Activated naive CD4-positive, alpha-beta T cell treated with anti-CD3 and anti-CD28 coated beads, Interleukin-2, amount 50 U/mL, for 16 hours (primary cell): ENCODE measurements at places on chromosomes 3 and 15.
A peak's percentile ranks its signal among the peaks of the same experiment; 100 is the strongest.

GRCh38 chr3:39126532-39127071 lies 19.1 kb downstream of the TTC21A start:
- peak; percentile 48 for DNase-seq

DNA sequence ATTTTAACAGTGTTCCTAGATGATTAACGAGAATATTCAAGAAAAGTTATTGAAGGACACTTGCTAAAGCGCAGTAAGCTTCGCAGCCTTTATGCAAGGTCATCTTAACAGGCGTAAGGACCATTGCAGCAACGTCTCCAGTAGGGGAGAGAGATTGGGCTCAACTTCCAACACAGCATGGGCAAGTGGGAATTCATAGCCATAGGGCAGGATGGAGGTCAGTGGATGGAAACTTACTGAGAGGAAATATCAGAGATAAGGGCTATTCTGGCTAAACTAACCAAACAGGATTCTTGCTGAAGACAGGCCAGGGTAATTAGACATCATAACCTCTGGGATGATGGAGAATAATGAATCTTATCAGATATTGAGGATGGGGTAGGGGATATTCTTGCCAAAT lies 82.8 kb downstream of the DHX36 start:
- no peak for DNase-seq

GRCh38 chr3:64104691-64105111 lies 81.4 kb upstream of the PSMD6 start:
- DNase-seq, result no peak

GRCh38 chr15:100224206-100225185 lies 117.3 kb downstream of the ADAMTS17 start:
- DNase-seq, result no peak

GRCh38 chr3:188906236-188906635 lies 265.5 kb upstream of the TPRG1 start:
- DNase-seq, result no peak

DNA sequence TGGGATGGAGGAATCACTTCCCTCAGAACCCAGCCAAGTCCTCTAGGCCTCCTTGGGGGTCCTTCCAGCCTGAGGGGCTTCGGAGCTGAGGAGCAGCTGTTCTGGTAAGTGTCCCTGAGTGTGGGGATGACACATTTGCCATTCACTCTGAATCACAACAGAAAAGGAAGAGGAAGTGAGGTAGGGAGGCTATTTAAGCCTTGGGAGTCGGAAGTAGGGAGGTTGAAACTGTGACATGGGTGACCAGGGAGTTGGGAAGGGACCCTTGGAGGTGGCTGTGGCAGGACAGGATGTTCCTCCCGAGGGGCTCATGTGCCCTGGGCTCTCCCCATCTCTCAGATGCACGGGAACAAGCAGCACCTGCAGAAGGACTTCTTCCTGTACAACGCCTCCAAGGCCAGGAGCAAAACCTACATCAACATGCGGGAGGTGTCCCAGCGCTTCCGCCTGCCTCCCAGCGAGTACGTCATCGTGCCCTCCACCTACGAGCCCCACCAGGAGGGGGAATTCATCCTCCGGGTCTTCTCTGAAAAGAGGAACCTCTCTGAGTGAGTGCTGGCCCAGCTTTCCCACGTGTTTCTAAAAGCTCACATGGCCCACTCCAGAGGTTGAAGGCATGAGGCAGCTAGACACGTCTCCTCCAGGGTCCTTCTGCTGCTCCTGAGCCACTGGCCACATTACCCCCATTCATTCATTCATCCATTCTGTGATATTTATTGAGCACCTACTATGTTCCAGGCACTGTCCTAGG lies 43.3 kb downstream of the CAPN3 start:
- DNase-seq, result no peak

DNA sequence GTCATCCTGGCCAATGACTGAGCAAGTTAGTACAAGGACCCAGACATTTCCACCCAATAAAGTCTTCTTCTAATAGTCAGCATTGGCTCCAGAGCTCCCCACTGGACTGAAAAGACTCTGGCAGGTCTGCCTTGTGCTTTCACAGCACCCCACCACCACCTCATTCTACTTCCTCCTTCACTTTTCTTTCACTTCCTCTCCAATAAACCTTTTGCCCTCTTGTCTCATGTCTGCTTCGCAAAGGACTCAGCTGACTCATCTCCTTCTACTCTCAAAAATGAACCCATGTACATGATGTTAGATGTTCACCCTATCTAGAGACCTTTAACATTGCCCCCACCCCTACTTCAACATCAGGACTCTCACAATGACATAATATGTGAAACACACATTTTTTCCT lies 181.0 kb upstream of the PPP2R3A start:
- no peak for DNase-seq

DNA sequence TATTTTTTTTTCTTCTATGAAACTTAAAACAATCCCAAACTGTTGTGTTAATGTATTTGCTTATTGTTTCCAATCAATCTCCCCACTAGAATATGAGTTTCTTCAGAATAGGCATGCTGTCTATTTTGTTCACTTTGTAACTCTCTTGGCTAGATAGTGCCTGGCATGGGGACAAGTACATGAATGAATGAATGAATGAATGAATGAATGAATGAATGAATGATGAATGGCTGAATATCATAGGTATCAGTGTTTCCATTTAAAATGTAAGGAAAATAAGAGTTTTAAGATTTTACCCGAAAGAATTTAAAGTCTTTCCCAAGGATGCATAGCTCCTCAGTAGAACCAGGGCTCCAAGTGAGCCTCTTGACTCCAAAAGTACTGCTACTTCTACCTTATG lies 294.9 kb upstream of the GADL1 start:
- DNase-seq, result no peak

GRCh38 chr3:128253150-128253549 lies 99.9 kb downstream of the EEFSEC start:
- DNase-seq, result no peak

DNA sequence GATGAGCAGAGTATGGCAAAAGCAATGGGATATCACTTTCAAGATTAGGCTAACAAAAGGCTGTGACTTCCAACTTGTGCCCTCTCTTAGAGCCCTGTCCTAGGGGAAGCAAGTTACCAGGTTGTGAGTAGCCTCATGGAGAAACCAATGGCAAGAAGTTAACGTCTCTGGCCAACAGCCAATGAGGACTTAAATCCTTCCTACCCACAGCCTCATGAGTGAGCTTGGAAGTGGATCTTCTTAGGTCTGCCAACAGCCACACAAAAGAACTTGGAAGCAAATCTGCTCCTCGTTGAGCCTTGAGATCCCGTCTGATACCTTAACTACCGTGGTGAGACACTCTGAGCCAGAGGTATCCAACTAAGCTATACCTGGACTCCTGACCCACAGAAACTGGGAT lies 5.7 kb downstream of the NME9 start:
- no peak for DNase-seq

- no peak for DNase-seq
Observed at GRCh38 chr3:133494469-133494868, 79.0 kb upstream of the CDV3 start.

- DNase-seq, result no peak
Observed at GRCh38 chr15:71810256-71811035, at the start of gene NR2E3. Gene NR2E3 (plus strand): TSS chr15:71810554. CDS start chr15:71810744, 190 bp downstream.

DNA sequence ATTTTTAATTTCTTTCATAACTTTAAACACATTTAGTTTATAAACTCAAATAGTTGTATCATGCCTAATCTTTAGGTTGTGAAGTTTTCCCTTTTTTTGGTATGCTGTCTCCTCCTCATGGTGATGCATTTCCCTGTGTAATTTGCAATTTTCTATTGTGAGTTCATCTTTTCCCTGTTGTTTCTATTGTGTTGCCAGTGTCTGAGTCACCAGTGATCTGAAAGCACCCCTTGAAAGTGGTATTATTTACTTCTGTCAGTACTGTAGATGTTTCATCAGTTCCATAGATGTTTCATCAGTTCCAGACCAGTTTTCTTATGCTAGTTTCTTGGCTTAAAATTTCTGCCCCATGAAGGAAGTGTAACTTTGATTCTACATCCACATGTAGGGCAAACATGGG lies 80.6 kb downstream of the OXSM start:
- no peak for DNase-seq

- DNase-seq, result no peak
Observed at GRCh38 chr3:70882104-70882503, 569.7 kb upstream of the MDFIC2 start.

- DNase-seq, result no peak
Observed at GRCh38 chr3:97882975-97883598, 61.3 kb downstream of the CRYBG3 start.

DNA sequence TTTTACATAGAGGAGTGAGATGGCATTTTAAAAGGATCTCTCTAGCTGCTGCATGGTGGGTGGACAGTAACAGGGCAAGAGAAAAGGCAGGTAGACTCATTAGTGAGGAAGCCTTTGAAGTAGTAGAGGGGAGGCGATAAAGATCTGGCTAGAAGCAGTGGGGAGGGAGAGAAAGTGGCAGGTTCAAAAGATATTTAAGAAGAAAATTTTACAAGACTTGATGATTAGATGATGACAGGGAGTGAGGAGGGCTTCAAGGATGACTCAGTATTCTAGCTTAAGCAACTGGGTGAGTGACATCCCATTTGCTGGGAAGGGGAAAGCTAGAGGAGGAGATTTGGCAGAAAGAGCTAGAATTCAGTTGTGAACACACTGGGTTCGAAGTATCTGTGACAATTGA lies 3.8 kb upstream of the BRPF1 start:
- DNase-seq, result no peak

GRCh38 chr15:68419301-68420175 lies 12.4 kb downstream of the ITGA11 start:
- no peak for DNase-seq

DNA sequence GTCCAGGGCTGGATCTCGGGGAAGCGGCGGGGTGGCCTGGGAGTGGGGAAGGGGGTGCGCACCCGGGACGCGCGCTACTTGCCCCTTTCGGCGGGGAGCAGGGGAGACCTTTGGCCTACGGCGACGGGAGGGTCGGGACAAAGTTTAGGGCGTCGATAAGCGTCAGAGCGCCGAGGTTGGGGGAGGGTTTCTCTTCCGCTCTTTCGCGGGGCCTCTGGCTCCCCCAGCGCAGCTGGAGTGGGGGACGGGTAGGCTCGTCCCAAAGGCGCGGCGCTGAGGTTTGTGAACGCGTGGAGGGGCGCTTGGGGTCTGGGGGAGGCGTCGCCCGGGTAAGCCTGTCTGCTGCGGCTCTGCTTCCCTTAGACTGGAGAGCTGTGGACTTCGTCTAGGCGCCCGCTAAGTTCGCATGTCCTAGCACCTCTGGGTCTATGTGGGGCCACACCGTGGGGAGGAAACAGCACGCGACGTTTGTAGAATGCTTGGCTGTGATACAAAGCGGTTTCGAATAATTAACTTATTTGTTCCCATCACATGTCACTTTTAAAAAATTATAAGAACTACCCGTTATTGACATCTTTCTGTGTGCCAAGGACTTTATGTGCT lies 527 bp downstream of the B2M start:
- DNase-seq, result peak; percentile 61

GRCh38 chr3:141307351-141308059 lies 60.8 kb upstream of the ZBTB38 start:
- peak; percentile 25 for DNase-seq

GRCh38 chr15:27235681-27236080 lies 264.7 kb downstream of the GABRG3 start:
- DNase-seq, result no peak

DNA sequence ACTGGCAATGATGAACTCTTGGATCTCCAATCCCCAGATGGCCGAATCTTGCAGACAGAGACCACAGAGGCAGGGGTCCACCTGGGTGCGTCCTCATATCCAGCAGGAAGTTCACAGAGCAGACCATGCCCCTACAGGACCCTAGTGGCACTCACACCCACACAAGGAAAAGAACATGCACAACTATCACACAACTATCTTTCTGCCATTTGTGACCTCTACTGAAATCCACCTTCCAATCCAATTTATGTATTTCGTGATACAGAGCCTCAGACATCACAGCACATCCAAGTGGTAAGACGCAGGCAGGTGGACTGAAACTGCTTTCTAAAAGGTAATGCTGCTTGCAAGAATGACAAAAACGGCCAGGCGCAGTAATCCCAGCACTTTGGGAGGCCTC lies 44.6 kb upstream of the SPATA12 start:
- no peak for DNase-seq

DNA sequence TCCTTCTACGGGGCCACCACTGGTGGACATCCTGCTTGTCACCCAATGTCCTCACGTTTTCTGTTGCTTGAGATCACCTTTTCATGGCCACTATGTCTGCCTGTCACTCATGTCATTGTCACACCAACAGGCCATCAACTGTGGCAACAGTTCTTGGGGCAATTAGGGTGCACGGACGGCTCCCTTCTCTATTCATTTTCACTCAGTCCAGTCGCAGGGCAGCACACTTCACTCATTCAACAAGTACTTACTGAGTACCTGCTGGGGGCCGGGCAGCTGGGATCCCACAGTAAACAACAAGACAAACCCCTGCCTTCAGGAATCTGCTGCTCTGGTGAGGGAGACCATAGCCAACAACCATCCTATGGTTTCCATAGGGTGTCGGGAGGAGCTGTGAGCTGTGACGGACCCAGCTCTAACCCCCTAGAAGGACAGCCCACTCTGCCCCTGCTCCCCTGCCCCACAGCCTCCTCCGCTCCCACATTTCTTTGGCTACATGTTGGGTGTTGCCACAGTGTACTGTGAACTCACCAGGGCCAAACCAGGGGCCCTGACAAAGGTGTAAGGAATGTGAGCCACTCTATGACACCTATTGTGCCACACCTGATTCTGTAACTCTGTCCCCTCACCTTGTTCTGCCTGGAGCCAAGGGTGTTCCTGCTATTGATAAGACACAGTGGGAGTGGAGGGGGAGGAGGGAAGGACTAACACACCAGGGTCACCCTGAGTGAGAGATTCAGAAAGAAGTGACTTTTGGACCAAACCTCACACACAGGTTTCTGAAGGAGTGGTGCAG lies 1.9 kb downstream of the VILL start:
- DNase-seq, result peak; percentile 4

GRCh38 chr15:69090197-69090948 lies 70.1 kb upstream of the GLCE start:
- DNase-seq, result no peak

DNA sequence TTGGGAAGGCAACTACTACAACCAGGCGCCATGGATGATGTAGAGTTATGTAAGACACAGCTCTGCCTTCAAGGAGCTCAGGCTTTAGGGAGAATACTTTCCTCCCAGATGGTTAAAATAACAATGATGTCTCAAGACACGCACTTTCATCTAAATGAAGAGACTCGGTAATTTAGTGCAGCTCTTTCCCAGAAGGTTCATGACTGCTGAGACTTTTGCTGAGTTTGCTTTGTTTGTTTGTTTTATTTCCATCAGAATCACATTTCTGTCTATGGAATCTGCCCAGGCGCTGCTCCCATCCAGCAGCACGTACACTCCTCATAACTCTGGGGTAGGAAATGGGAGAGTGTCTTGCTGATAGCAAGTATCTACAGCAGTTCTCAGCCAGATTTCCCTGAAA lies 33.9 kb upstream of the MEX3B start:
- no peak for DNase-seq
